ENCODE measurements at places on chromosomes 6 and 20.

DNA sequence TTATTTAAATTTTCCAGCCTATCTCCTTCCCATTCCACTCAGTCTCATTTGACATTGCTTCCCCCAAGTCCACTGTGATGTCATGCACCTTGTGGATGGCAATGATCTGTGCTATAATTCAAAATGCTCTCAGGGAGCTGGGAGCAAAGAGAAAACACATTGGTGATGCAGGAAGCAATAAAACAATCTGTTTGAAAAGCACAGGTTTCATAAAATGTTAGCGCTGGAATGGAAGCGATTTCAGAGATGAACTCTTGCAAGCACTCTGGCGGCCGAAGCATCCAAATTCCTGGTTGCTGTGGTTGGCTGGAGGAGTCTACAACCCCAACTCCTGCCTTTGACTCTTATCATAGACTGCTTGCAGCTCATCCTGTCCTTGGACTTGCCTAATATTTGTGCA lies 167.0 kb downstream of the GMPR start:
- no peak for DNase-seq

- DNase-seq = no peak
Measured at GRCh38 chr20:25248786-25249172, 894 bp downstream of the PYGB start.

DNA sequence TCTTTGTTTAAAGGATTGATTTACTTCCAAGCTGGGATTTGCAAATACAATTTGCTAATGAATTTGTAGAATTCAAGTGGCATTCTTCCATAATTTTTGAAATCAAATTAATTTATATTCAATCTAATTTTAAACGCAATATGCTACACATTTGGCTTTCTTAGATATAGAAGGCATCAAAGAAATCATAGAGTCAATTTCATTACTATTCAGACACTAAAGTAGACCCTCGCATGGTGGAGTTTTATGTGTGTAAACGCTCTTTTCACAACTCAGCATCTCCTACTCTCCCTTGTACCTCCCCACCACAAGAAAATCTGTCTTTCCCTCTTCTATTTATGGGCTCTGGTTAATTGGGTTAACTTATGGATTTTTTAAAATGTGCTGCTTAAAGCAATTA lies 144.3 kb downstream of the DOK5 start:
- no peak for DNase-seq

GRCh38 chr6:41271901-41272395 lies 14.5 kb downstream of the TREM1 start:
- DNase-seq = peak; percentile 83

GRCh38 chr6:118894425-118895260 lies 691 bp downstream of the ASF1A start:
- DNase-seq = peak; percentile 86

GRCh38 chr20:61635721-61636455 lies 383.8 kb downstream of the CDH4 start:
- DNase-seq = no peak

DNA sequence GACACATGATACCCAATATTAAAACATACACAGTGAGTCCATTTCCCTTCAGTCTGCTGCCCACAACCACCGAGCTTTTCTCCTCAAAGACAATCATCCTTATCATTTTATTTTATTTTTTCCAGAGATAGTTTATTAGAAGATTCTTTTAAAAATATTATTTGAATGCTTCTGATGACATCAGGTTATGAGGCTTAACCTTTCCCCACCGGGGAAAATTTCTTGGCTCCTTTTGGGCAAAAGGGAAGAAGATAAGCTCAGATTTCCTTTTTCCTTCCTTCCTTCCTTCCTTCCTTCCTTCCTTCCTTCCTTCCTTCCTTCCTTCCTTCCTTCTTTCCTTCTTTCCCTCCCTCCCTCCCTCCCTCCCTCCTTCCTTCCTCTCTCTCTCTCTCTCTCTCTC lies 149.5 kb upstream of the CITED2 start:
- no peak for DNase-seq

DNA sequence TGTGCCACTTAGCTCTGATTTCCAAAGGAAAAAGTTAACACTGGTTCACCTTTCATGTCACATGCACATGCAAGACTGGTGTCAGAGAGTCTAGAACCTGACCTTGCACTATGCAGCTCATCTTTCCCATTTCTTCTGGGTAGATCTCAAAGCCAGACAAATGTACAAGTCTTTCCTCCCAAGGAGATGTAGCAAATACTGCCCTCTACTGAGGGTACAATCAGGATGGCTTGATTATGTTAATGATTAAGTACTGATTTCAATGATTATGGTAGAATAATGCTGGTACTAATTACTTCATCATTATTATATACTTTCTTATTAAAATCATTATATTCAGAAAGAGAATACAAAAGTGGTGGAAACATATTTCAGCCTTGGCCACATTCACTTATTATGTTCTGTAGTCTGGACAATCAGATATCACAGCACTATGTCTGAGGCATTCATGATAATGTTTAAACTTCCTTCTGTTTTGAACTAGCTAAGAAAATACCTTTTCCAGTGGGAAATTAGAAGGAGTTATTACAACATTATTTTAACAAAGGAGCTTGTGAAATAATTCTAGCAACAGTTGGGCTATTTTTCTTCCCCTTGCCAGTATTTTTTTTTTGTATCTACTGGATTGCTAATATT lies 68.5 kb upstream of the FOXO3 start:
- no peak for DNase-seq

GRCh38 chr6:5338177-5338960 lies 77.1 kb downstream of the FARS2 start:
- DNase-seq = no peak

DNA sequence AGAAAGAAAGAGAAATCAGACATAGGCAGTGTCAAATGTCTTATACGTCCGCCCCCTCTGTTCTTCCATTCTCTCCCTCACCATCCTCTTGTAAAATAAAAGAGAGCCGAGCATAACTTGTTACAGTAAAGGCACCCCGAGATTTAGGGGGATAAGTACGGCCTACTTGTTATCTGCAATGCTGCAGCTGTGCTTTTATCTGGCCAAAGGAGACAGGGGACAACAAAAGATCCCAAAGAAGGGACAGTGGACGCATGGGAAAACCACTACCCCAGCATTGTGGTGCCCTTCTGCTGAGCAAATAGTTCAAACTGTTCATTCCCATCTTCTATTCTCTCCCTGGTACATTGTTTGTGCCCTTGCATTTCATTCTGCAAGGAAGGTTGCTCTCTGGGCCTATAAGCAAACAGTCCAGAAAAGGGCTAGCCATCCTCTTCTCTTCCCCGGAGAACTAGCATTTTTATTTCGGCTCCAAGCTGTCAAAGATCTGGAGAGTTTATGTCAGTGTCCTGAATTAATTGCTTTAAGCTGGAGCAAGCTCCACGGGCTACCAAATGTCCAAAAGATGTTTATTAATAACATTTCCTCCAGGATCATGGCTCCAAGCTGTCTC lies 22.3 kb downstream of the FOXA2 start:
- no peak for DNase-seq

- DNase-seq = peak; percentile 78
Measured at GRCh38 chr6:33080127-33081089, 4.6 kb downstream of the HLA-DPB1 start.

- no peak for DNase-seq
Measured at GRCh38 chr6:53741034-53741823, 53.6 kb upstream of the LRRC1 start.

DNA sequence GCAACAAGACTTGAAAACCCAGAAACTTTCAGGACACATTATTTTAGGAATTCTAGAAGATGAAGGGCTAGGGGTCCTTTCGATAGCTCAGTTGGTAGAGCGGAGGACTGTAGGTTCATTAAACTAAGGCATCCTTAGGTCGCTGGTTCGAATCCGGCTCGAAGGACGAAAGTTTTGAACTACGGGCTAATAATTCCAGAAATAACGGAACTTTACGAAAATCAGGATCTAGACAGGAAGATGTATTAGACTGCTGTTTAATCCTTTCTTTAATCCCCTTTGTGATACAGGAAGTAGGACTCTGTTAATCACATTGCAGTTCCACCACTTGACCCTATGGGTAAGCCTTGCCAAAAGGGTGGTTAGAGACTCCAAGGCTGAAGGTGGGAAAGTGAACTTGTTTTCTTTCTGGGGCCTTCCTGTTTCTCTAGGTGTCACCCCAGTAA lies 21.2 kb upstream of the ABT1 start:
- DNase-seq = no peak

DNA sequence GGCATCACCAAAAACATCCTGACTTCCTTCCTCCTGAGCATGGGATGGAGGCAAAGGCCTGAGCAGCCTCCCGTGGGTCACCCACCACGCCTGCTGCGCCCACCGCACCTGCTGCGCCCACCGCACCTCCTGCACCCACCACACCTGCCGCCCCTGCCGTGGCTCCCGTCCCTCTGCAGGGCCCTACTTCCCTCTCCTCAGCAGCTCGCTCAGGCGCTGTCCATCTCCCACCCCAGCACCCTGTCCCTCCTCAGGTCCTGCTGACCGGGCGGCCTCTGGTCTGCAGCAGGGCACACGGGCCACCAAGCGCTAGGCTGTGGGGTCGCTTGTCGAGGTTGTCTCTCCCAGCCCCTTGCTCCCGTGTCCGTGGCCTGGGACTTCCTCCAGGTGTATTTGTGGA lies 72.7 kb upstream of the SLCO4A1 start:
- no peak for DNase-seq

GRCh38 chr6:165055231-165055630 lies 254.2 kb downstream of the C6orf118 start:
- DNase-seq = no peak

- no peak for DNase-seq
Measured at GRCh38 chr20:9258901-9259300, 190.0 kb downstream of the PLCB4 start.

DNA sequence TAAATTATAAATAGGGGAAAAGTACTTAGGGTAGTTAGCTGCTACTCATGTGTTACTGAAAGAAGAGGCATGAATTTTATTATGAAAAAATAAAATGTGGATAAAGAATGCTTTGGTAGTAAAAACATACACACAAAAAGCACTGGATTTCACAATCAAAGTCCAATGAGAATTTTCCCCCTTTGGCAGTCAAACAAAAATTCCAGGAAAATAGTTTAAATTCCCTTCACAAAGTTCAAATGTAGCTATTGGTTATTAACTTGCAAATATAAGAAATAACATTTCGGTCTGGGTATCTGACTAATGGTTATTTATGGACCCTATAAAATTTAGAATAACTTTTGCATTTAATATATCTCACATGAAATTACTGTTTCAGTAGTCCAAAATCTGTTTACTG lies 210.4 kb downstream of the FOXC1 start:
- DNase-seq = no peak

- no peak for DNase-seq
Measured at GRCh38 chr6:84769306-84769705, 4.9 kb upstream of the TBX18 start.

GRCh38 chr20:843912-844311 lies 10.4 kb downstream of the FAM110A start:
- DNase-seq = no peak

DNA sequence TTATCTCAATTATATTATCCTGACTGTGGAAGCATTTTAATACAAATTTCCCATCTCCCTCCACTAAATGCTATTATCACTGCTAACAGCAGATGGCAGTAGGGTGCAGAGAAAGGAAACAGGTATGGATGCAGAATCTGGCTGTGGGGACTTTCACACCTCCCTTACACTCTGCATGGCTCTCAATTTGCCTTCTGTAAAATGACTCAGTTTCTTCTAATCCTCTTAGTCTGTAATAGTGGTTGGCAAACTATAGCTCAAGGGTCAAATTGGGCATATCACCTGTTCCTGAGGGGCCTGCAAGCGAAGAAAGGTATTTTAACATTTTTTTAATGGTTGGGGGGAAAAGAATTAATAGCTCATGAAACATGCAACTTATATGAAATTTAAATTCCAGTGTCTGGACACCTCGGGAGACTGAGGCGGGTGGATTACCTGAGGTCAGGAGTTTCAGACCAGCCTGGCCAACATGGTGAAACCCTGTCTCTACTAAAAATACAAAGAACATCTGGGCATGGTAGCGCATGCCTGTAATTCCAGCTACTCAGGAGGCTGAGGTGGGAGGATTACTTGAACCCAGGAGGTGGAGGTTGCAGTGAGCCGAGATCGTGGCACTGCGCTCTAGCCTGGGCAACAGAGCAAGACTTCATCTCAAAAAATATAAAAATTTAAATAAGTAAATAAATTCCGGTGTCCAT lies 83.5 kb downstream of the ZMYND8 start:
- DNase-seq = no peak

GRCh38 chr20:6140947-6141346 lies 18.1 kb upstream of the FERMT1 start:
- DNase-seq = no peak

GRCh38 chr6:64672651-64673050 lies 1034.4 kb downstream of the EYS start:
- no peak for DNase-seq

DNA sequence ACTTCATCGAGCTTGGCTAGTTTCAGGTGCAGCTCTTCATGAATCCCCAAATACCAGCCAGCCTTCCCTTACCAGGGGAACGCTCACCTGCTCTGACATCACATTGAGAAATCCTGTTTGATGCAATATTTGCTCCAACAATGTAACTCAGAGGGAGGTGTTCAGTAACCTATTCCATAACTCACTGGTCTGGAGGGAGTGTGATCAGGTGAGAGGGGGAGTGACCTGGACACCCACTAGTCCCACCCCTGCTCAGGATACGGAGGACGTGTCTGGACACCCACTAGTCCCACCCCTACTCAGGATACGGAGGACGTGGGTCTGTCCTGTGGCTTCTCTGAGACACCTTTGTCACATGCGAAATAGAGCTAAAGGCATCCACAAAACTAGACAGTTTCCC lies 70.3 kb downstream of the HUS1B start:
- DNase-seq = no peak

- no peak for DNase-seq
Measured at GRCh38 chr6:155174576-155175211, 89.1 kb upstream of the CLDN20 start.

DNA sequence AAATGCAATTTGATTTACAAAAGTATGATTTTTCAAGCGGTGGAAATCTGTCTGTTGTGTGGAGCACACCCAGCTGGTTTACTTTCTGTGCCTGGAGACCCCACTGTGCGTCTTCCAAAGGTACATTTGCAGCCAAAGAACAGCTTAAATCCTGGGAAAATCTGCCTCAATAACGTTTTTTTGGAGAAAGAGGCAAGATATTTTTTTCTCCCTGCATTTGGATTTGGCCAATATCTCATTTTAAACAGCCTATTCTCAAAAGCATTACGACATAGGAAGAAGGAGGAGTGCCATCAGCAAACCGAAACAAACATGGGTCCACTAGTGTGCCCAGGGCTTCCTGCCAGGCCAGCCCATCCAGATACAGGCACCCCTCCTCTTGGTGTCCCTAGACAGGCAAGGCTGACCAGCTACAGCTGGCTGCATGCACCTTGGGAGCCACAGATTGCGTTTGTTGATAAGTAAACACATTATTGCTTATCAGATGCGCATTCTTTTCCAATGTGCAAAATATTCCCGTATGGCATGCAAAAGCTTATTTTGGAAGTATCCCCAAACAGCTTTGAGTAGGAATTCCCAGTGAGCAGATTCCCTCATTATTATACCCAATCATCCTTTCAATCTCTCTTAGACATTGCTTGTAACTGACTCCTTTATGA lies 184.5 kb upstream of the MARCKS start:
- peak; percentile 67 for DNase-seq

- DNase-seq = no peak
Measured at GRCh38 chr6:16948396-16948795, 153.5 kb upstream of the STMND1 start.
